ENCODE measurements at places on chromosomes 11 and 22. TPM values are rescaled to one million over a fixed set of nuclear protein-coding genes. Genes with fewer than 3 reads are reported as not detected.

Gene DNAJB13
- not detected for polyA plus RNA-seq

Gene DRAP1
- 107 TPM for polyA plus RNA-seq

Gene KCNQ1OT1
- 0.06 TPM for polyA plus RNA-seq

Gene RFPL2
- polyA plus RNA-seq, result not detected

Gene SCUBE2
- 11.0 TPM for polyA plus RNA-seq

Gene ZNRF3
- 3.9 TPM for polyA plus RNA-seq

Gene OSBPL5
- polyA plus RNA-seq, result 25.3 TPM

Gene TLCD5
- polyA plus RNA-seq, result 3.6 TPM

Gene DYNC2H1
- 5.7 TPM for polyA plus RNA-seq

Gene BARX2
- 2.7 TPM for polyA plus RNA-seq

Gene MSANTD4
- polyA plus RNA-seq, result 3.5 TPM

Gene SHISAL1
- polyA plus RNA-seq, result 0.13 TPM

Gene GAB4
- not detected for polyA plus RNA-seq

Gene KDM4E
- not detected for polyA plus RNA-seq

Gene VSIG2
- polyA plus RNA-seq, result 3.5 TPM

Gene TMEM225
- polyA plus RNA-seq, result not detected

Gene OR4A16
- polyA plus RNA-seq, result not detected

Gene CPSF7
- 28.5 TPM for polyA plus RNA-seq

Gene SGSM1
- polyA plus RNA-seq, result 0.33 TPM

Gene SCGB1C1
- 0.40 TPM for polyA plus RNA-seq

Gene SLC7A4
- 0.49 TPM for polyA plus RNA-seq

Measured in adipose tissue (tissue), 3 donors.